ENCODE measurements at places on chromosomes 3 and 15.

DNA sequence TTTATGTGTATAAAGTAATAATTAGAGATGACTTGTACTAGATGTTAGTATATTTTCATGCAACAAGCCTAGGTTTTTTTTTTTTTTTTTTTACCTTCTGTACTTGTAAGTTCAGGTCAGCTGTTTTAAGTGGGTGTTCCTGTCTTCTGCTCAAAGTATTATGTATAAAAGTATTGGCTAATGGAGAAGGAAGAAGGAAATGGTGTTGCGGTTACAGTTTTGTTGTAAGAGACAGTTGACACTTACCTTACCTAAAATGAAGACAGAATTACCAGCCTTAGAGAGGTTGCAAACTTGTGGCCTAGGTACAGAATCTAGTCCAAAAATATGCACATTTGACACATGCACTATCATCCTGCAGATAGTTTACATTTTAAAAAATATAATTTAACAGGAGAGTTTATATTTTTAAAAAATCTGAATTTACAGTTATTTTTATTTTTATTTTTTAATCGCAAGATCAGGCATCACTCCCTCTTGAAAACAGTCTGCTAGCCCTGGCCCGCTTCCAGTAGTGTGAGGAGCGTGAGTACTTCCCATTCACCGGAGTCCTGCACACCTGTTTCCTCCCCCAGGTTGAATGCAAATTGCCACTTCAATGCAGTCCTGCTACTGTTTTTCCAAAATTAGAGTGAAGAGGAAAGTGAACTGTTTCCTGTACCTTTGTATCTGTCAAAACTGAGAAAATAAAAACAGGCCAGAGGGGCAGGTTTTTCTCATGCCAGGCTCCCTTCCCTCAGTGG, 224.3 kb upstream of the SOX2 start:
- no peak for DNase-seq

DNA sequence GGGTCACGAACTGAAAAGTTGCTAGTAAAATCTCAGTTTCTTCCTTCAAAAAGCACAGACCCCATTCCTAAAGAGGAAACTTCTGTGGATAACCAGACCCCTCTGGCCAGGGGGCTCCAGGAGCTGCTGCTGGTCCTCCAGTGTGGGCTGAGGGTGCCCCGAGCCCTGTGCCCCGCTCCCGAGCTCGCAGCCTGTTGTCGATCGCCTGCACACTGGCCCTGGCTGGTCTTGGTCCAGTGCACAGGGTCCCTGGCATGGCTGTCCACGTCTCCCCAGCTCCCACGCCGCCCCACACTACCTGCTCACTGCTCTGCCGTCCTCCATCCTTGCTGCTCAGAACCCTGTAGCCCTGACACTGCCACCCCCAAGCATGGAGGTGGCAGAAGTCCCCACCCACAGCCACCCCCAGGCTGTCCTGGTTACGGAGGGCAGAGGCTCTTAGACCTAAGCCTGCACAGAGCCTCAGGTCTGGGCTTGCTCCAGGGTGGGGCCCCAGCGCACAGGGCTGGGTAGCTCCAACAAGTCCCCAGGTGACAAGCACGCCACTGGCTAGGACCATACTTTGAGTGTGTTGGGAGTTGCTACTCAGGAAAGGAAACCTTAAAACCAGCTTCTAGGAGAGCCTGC, 87.0 kb downstream of the PLXNA1 start:
- no peak for DNase-seq

GRCh38 chr15:84647726-84648125, 6.4 kb downstream of the WDR73 start:
- no peak for DNase-seq

DNA sequence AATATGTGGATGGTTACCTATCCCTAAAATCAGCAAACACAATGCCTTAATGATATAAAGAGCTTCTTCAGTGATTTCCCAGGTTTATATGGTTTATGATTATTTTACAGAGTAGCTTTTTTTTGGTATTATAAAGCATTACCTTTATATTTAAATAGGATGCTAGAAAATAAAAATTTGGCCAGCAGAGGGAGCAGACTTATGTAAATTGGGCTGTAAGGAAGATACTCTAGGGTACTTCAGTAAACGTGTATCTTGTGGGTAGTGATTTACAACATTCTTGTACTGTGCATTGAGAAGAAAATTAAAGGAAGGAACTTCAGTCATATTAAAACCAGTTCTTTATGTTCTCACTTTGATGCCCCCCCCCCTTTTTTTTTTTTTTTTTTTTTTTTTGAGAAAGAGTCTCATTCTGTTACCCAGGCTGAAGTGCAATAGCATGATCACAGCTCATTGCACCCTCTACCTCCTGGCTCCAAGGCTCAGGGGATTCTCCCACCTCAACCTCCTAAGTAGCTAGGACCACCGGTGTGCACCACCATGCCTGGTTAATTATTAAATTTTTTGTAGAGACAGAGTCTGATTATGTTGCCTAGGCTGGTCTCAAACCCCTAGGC, 167.9 kb downstream of the BBX start:
- peak; percentile 61 for DNase-seq

DNA sequence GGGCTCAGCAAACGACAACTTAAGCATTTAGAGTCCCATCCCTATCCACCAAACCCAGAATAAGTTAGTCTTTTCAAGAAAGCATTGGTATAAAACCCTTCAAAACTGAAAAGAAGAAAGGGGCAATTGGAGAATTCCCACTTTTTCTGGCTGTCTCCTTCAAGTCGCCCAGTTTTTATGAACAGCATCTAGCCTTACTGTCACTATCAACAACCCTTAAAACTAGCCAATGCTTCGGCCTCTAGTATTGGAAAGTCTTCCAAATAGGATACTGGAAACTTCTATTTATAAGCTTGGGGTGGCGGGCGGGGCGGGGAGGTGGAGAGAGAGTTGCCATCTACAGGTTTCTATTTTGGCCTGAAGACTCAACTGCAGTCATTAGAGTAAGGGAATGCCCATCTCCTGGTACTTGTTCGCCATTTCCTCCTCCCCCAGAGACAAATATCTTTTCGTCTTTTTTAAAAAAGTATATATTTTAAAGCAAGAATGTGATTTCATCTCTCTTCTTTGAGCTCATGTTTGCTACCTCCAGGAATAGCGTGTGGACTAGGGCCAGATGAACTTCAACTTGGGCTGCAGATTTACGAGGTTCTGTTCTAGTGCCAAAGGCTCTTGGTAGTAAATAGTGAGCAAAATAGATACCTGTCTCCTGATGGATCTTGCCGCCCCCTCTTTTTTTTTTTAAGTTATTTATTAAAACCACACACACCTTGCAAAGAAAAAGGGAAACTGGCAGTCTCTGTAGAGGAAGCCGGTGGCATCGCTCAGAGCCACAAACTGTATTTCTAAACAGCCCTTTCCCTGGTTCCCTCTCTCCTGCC, 2.7 kb downstream of the BCL6 start:
- DNase-seq: no peak

GRCh38 chr3:35486295-35486694, 153.0 kb upstream of the ARPP21 start:
- DNase-seq: no peak

- DNase-seq: no peak
Observed at GRCh38 chr3:13219077-13219901, 146.1 kb upstream of the IQSEC1 start.

DNA sequence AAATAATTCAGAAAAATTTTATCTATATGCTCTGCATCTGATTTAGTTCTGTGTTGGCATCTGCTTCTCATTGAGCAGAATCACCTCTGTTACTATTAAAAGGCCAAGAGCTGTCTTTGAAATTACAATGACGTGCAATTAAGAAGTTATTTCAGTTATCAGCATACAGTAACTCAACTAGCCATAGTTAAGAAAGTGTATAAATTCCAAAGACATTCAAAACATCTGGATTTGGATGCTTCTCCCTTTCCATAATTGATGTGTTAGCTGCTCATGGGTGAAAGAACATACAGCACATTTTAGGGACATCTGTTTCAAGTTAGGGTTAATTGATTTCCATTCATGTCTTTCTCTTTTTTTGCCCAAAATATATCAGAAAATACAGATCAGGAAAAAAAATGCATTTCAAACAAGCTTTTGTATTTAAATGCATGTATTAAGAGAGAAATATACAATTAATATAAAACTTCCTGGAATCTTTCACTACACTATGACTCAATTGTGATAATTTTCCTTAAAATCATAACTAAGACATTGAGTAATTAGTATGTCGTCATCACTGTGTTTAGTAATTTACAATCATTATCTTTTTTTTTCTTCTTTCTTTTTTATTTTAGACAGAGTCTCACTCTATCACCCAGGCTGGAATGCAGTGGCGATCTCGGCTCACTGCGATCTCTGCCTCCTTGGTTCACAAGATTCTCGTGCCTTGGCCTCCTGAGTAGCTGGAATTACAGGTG, 82.7 kb upstream of the MBNL1 start:
- no peak for DNase-seq

DNA sequence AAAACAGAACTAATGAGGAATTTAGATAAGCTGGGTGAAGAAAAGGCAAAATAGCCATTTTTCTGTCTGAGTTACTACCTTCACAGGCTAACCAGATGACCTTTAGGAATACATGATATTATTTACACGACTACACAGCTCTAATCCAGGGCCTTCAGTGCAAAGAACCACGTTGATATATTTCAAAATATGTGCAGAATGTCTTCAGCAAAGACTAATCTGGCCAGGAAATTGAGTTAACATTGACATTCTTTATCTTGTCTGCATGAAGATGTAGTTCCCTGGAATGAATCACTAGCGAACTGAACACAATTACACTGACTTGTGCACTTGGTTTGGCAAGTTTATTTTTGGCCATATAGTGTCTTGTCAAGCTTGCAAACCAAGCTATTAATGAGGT, 41.5 kb downstream of the PDHB start:
- DNase-seq: no peak

DNA sequence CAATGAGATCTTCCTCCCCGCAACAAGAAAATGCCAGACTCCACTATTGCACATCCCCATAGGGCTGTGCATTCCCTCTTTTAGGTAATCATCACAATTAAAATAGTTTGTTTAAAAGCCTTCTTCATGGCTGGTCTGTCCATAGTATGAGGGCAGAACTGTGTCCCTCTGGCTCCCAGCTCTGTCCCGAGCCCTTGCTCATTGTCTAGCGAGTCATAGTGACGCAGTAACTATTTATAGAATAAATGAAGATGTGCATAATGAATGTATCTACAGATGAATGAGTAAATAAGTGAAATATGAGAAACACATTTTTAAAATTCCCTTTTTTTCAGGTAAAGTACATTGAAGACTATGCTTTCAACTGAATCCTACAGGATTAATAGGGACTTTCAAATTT, 128.4 kb upstream of the TMC3 start:
- no peak for DNase-seq

- DNase-seq: no peak
Observed at GRCh38 chr3:46503200-46503874, 5.6 kb downstream of the RTP3 start.

DNA sequence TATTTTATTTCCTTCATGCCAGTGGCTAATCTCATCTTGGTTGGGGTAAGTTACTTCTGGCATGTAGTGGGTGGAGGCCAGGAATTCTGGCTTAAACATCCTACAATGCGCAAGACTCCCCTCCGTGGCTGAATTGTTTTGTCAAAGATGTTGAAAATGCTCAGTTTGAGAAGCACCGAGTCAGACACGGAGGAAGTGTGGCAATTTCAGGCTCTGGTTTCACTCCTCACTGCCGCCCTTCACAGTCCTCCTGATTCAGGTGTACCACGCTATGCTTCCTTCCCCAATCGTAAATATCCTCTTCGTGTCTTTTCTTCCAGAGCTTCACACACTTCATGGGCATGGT, 150.7 kb downstream of the OPA1 start:
- no peak for DNase-seq

DNA sequence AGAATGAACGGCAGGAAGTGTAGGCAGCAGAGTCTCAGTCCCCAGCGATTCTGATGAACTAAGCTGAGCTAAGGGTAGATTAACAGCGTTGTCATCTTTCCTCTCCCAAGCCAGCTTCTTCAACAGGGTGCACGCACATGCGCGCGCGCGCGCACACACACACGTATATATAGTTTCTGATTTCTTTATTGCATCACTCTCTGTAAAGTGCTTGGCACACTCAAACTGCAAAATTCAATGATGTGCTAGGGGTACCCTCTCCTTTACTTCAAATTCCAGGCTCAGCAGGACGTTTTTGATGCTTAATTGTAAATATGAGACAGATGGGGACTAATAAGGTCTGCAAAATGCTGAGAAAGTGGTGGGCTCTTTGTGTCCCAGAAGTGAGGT, 26.1 kb upstream of the VPS8 start:
- no peak for DNase-seq

DNA sequence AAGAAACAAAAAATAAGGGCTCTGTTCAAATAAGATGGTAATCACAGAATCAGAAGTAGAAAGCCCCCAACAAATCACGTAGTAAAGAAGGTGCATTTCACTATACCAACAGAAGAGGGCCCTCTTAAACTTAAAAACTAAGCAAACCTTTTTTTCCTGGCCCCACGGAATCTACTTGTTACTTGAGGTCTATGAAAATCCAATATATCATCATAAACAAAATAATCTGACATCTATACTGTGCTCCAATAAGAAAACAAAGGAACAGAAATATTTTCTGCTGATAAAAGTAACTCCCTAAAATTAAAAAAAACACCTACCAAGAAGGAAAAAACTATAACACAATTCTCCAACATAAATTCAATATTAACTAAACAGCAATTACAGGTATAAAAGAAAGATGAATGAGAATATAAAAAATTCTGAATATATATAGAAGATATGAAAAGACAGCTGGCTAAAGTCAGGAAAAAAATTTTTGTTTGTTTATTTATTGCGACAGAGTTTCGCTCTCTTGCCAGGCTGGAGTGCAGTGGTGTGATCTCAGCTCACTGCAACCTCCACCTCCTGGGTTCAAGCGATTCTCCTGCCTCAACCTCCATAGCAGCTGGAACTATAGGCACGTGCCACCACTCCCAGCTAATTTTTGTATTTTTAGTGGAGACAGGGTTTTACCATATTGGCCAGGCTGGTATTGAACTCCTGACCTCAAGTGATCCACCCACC, 81.8 kb downstream of the CLASP2 start:
- peak; percentile 14 for DNase-seq

- DNase-seq: no peak
Observed at GRCh38 chr15:99006904-99007495, 592 bp downstream of the PGPEP1L start.

GRCh38 chr15:101374326-101374725, 79.3 kb upstream of the SNRPA1 start:
- no peak for DNase-seq

Data from NCI-H1694 treated with DMSO at 0.1 percent for 48 hours (cell line).